ENCODE measurements at places on chromosomes 6 and 20. TPM values are rescaled to one million over a fixed set of nuclear protein-coding genes. Genes with fewer than 3 reads are reported as not detected.

DNA sequence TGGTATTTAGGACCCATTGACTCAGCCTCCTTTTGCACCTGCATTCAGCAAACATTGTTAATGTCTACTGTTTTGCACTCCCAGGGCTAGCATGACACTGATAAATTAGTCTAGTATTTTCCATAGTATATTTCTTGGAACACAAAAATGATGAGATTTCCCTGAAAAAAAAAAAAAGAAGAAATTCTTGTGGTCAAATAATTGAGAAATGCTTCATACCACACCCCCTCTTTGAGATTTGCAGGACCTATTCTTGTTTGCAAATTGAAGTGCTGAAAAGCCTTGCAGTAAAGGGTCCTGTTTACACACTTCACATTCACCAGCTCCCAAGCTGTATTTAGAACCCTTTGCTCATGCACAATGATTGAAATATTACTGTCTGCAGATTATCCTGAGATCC lies 36.3 kb upstream of the CLIC5 start:
- DNase-seq = no peak

GRCh38 chr6:3887150-3887700 lies 38.1 kb downstream of the FAM50B start:
- no peak for DNase-seq

GRCh38 chr20:23631981-23632710 lies 5.6 kb downstream of the CST3 start:
- no peak for DNase-seq

KCNB1 gene
- not detected for total RNA-seq

DNA sequence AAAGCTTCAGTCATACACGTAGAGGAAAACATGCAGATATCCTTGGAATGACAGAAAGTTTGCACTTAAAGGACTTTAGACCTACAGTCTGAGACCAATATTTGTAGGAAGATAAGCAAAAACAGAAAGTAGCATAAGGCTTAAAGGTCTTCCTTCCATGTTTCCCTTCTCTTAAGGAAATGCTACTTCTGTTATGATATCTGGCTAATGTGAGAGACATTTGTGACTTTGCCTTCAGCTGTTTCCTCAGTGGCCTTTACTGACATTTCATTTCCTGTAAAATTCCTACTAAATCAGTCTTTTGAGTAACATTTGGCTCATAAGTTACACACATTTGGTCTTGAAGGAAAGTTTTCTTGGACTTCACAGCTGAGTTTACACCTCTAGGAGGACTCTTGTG lies 713.4 kb downstream of the TBC1D32 start:
- DNase-seq = no peak

PRDM1 gene
- total RNA-seq = 7.7 TPM

DNA sequence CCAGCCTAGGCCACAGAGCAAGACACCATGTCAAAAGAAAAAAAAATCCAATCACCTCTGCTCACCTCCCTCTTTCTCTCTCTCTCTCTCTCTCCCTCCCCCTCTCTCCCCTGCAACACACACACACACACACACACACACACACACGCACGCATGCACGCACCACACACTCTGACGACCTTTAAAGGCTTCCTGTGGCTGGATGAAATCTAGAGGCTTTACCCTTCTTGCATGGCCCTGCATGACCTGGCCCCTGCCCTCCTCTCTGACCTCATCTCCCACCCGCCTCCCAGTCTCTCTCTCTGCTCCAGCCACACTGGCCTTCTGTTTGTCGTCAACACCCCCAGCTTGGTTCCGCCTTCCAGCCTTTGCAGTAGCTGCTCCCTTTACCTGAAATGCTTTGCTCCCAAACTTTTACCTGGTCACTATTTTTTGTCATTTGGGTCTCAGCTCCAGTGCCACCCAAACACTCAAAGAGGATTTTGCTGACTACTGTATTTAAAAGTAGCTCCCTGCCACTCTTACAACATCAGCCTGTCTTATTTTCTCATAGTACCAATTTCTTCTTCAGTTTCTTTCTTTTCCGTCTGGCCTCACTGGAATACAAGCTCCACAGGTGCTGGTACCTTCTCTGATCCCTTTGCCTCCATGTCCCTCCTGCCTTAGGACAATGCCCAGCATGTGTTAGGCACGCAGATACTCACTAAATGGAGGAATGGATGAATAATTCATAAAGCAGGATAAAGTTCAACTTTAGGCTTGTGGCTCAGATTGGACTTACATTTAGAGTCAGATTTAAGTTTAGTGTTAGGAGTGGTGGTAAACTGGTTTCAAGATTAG lies 4.3 kb upstream of the LTA start:
- no peak for DNase-seq

PPP1R14C gene
- total RNA-seq = 0.16 TPM

NDUFAF5 gene
- total RNA-seq = 22.6 TPM

DNA sequence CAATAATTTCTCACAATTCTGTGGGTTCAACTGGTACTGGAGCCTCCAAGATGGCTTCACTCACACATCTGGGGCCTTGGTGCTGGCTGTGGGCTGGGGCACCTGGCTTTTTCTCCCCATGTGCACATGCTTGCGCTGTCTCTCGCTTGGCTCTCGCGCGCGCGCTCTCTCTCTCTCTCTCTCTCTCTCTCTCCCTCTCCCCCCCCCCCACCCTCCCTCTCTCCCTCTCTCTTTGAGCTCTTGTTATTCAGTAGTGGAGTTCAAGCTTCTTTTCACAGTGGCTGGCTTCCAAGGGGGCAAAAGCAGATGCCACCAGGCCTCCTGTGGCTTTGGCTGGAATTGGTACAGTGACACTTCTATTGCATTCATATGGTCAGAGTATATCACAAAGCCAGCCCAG lies 10.8 kb upstream of the TBCC start:
- DNase-seq = no peak

MUC22 gene
- not detected for total RNA-seq

DNA sequence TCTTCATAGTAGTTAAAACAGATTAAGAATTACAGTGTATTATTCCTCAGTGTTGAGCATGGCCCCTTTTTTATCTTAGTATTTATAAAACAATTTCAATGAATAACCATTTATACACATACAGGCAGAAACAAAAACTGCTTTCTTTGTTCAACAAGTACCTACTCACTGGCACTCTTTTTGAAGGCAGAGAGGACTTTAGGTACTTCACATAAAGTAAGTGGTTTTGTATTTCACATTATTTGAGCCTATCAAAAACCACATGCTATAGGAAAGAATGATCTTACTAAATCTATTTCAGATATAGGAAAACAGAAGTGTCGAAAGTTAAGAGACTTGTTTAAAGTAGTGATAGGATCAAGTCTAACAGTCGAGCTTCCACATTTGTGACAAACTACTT lies 73.8 kb downstream of the PRKN start:
- no peak for DNase-seq

FAM184A gene
- total RNA-seq = 8.3 TPM

DNA sequence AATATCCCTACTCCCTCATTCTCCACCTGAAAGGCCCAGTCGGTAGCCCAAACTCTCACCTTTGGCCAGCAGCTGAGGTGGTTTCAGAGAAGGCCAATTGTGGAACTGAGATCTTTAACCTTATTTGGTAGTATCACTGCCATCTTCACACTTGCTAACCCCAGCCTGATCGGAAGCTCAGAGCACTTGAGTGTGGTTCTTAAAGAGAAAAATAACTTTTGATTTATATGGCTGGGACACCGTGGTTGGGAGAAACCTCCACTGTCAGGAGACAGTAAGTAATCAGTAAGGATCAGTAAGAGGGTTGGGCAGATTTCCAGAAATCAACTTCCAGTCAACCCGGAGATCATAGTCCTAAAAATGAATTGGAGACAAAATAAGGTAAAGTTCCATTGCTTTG lies 22.8 kb upstream of the PRSS16 start:
- DNase-seq = no peak

DNA sequence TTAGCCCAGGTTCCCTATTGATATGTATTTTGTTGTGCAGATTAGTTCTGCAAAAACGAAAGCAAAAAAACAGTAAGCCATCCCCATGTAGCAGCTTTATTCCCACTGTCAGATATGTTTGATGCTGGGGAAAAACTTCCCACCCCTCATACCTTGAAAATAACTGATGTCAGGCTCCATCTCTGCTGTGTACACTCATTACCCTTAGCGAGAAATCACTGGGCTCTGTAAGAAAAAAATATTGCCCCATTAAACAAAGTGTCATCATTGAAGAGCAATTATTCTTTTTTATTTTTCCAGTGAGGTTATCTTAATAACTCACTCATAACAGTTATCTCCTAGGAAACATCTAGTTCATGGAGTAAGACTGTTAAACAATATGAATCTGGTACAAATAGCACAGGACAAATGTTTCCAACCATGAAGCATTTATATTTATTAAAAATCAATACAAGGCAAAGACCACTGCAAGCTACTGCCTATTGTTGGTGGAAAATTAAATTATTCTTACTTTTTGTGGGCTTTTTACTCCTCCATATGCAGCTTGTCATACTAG lies 268.8 kb downstream of the LMBRD1 start:
- DNase-seq = no peak

HLA-DOA gene
- 1.8 TPM for total RNA-seq

SALL4 gene
- total RNA-seq = 0.12 TPM
